Putamen (tissue), 1 donor: ENCODE measurements at places on chromosomes 1 and 21.

DNA sequence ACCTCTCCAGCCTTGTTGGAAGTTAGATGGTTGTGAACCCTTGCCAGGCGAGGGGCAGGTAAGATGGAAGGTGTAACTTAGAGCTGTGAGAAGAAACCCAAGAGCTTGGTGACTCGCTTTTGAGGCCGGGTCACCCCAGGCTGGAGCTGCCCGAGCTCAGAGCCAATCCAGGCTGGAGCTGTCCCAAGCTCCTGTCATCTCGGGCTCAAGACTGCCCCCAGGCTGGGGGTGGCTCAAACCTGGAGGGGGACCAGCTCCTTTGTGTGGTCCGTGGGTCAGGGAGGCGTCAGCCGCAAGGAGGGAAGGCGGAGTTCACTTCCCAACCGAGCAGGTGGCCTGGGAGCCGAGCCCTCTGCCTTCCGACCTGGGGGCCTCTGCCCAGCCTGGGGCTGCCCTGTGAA lies 2.0 kb downstream of the HUNK start:
- DNase-seq, result no peak

DNA sequence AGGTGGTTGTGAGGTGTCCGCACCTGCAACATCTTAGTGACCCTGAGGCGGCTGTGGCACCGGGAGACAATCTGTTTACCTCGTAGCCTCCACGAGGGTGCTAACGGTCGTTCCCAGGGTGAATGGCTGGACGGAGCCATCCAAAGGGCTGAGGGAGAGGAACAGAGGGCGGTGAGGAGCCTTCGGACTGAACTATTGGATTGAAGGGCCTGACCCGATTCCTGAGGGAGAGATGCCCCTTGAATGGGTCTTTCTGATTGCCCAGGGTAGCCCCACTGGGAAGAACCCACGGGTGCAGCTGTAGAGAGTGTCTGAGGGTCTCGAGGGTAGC lies 2.3 kb downstream of the NR5A2 start:
- no peak for DNase-seq

DNA sequence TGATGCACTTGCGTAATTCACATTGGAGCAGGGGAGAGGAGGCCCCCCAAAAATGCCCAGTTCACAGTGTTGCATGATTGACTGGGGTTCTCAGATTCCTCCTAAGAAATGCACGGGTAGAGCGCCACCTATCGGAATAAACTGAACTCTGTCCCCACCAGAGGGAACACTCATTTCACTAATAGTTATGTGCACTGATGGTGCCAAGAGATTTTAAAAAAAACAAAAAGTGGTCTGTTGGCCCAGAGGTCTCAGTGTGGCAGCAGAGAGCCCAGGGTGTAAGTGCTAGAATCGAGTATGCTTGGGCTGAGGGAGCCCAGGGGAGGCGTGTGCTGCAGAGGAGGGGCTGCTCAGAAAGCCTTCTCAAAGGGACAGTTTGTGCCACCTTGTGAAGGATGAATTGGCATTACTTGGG lies 6.9 kb downstream of the PINK1 start:
- no peak for DNase-seq

DNA sequence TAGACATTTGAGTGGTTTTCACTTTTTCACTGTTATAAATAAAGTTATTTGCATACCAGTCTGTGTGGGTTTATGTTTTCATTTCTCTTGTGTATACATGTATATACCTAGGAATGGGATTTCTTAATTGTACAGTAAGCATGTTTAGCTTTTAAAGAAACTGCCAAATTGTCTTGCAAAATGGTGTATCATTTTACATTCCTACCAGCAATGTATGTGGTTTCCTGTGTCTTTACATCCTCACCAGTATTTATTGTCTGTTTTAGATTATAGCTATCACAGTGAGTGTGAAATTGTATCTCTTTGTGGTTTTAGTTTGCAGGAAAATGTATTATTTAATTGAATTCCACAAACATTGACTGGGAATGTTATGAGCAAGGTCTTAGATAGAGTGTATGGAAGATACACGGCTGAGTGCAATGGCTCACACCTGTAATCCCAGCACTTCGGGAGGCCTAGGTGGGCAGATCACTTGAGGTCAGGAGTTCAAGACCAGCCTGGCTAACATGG lies 57.3 kb downstream of the MACF1 start:
- no peak for DNase-seq

- DNase-seq, result no peak
Observed at GRCh38 chr1:230163719-230164118, 96.7 kb downstream of the GALNT2 start.
